Stimulated activated naive CD8-positive, alpha-beta T cell treated with anti-CD3 and anti-CD28 coated beads, Interleukin-15, Interleukin-2, amounts not matched to agents 100 U/mL and 50 U/mL, for 24 hours (primary cell): ENCODE measurements at places on chromosomes 6 and 20.

- DNase-seq, result peak; percentile 61
Observed at GRCh38 chr20:17431621-17432364, 99.4 kb downstream of the BFSP1 start.

DNA sequence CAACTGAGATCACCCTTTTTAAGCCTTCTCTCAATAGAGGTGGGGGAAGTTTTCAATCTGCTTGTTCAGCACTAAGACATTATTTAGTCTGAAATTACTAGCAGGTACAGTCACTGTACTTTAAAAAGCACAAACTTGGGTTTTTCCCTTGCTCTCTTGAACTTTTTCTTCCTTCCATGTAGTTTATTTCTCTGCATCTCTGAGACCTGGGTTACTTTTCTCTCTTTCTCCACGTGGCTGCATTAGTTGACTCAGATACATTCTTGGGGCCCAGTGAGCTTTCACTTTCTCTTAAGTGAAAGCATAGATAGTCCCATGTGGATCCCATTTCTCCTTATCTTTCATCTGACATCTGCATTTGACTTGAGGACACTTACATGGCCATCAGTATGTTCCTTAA is 433.9 kb upstream of the MAP3K7 start:
- DNase-seq, result no peak

DNA sequence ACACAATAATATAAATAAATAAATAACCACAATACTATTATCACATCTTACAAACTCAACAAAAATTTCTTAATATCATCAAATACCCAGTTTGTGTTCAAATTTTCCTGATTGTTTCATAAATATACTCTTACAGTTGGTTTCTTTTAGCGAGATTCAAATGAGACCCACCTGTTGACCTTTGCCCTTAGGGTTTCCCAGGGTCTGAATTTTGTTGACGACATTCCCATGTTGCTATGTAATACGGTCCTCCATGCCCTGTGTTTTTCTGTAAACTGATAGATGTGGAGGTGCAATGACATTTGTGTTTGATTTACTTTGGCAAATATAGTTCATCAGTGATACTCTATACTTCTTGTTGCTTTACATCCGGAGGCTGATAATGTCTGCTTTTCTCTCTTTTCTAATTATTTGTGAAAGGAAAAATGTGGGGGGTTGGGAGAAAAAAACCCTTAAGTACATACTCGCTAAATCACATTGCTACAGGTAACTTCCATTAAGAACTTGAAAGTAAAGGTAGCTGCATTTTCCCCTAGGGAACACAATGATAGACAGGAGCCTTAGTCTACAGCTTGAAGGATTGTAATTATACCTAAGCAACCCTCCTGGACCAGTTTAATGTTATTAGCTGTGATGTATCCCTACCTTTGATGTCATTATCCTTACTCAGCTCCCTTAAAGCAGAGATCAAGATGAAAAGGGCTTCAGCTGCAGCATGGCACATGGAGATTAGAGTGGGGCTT is 6.6 kb downstream of the MOG start:
- no peak for DNase-seq

GRCh38 chr6:166027761-166028160 is 139.9 kb downstream of the TBXT start:
- DNase-seq, result no peak

DNA sequence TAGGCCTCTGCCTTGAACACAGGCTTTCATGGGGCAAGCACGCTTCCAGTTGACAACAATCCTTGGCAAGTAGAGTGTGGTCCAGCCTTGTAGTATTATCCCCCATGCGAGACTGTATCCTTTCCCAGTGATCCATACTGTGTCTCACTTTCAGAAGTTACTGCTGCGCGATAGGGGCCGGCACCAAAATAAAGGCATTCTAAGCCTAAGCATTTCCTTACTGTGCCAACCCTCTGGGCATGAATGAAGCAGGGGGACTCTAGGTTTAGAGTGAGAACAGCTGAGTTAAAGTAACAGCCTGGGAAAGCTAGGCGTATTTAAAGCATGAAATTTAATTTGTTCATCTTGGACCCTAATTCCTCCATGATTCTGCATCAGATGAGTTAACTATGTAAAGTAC is 39.4 kb downstream of the CD164 start:
- DNase-seq, result no peak

GRCh38 chr6:116218172-116218633 is 35.7 kb downstream of the TSPYL4 start:
- no peak for DNase-seq

- DNase-seq, result no peak
Observed at GRCh38 chr6:69790629-69791028, 6.2 kb downstream of the LMBRD1 start.

DNA sequence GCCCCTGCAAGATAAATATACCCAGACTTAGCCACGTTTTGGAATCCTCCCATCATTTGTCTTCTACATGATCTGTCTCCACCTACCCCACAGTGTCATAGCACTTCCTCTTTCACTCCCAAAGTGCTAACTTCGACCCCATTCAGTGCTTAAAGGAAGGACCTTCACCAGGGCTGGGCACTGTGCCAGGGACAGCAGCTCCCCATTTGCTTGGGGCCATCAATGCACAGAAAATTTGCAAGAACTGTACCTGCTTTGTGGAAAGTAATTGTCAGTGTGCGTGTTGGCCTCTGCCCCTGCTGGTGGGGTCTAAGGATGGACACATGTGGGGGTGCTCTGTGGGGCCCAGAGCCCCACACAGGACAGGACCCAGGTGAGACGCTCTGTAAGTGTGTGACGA is 5.2 kb upstream of the BPIFA2 start:
- no peak for DNase-seq

GRCh38 chr20:19699180-19699971 is 58.7 kb upstream of the RIN2 start:
- no peak for DNase-seq

DNA sequence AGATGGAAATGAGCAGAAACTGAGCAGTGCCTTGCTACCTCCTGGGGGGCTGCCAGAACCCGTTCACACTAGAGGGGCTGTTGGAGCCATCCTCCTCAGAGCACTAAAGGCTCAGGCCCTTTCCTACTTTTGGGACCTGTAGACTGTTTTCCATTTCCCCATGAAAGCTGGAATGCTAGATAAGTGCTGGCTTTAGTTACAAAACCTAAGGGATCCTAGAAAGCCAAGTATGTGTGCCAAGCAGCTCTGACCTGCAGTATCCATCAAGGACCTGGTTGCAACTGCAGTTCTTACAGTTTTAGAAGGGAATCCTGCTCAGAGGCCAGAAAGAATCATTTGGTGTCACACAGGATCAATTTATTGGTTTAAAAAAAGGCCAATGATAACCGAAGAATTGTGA is 176.7 kb upstream of the COL21A1 start:
- DNase-seq, result no peak

DNA sequence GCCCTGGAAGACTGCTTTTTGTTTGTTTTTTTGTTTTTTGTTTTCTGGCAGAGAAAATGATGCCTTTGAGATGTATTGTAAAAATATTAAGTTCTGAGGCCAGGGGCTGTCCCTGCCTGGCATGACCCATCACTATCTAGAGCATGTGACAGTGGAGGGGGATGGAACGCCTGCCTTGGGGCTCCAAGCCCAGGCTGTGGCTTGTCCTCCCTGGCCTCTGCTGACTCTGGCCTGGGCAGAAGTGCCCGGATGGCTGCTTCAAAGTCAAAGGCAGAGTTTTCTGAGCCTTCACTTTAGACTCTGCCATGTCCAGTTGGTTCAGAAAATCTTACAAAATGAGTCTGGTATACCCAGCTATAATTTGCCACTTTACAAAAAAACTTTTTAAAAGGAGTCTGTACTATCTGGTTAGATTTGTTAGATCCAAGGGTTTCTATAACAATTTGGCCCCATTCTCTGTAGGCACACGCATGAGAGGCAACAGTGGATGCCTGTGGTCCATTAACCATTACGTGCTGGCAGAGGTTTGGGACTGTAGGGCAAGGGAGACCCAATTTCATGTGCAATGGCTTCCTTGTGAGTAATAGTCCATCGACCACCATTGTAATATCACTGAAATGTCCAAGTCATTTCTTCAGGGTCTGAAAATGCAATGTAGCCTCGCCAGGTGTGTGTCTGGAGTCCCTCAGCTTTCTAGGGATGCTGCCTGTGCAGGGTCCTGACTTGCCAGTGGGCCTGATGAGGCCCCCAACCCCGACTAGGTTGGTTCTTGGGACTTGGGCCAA is 8.3 kb downstream of the PPP1R3G start:
- DNase-seq, result no peak

- no peak for DNase-seq
Observed at GRCh38 chr6:134622382-134623173, 304.7 kb upstream of the SGK1 start.

DNA sequence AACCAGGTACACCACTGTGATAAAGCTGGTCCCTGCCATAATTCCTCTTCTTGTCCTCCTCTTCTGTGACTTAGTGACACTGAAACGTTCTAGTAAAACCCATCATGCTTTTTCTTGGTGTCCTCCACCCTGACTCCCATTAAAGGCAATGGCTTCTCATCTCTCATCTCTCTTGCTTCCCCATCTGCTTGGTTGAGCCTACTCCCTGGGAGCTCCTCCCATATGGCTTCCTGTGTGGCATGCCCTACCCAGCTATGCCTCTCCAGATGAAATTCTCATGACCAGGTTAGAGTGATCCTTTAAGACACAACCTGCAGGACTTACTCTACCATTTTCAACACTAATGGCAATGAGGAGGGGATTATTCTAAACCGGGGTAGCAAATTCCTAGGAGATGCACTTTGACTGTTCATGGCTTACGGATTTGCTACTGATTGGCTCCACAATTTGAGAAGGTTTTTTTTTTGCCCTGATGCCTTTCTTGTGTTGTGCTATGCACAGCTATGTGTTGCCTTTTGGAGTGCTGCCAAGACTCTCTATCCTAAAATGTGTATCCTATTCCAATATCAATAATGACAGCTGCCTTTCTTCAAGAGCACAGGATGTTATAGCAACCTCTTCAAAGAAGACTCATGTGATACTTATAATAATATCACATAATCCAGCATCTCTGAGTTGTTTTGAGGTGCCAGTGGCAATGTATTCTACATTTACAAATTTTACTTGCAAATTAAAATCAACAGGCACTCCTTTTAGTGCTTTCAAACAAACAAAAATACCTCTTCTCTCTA is 6.1 kb downstream of the SIRPG start:
- DNase-seq, result no peak

GRCh38 chr6:156416391-156416790 is 360.8 kb upstream of the ARID1B start:
- no peak for DNase-seq

- DNase-seq, result no peak
Observed at GRCh38 chr6:5670811-5671561, 335.7 kb downstream of the NRN1 start.

GRCh38 chr6:34390531-34391472 is 1.7 kb downstream of the NUDT3 start:
- peak; percentile 15 for DNase-seq

DNA sequence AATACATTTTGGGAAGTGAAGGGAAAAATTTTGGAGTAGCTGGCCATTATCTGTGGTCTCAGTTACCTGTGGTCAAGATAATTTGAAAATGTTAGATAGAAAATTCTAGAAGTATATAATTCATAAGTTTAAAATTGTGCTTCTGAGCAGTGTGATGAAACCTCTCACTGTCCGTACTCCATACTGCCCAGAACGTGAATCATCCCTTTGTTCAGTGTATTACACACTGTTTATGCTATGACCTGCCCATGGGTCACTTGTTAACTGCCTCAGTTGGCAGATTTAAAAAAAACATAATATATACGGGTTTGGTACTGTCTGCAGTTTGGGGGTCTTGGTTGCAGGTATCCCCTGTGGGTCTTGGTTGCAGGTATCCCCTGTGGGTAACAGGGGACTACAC is 4.1 kb upstream of the CALHM5 start:
- DNase-seq, result no peak

- DNase-seq, result no peak
Observed at GRCh38 chr6:121383478-121383877, 49.2 kb upstream of the TBC1D32 start.

DNA sequence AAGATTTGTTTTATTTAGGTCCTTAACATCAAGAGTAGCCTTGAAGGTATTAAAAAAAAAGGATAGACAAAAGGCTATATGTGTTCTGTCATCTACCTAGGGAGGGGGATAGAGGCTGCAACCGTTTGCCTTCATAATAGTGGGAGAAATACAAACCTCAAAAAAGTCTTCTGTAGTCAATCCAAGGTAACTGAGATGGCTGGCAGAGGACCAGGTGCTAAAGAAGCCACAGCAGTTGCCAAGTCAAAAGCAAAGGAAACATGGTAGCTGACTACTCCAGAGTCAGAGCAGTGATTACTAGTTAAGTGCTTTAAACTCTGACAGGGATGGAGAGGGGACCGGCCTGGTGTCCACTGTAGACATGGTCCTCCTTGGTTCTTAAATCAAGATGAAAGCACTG is 249.4 kb downstream of the PTPRK start:
- DNase-seq, result no peak

GRCh38 chr6:32195652-32195901 is 3.1 kb upstream of the GPSM3 start:
- DNase-seq, result peak; percentile 100

- DNase-seq, result no peak
Observed at GRCh38 chr20:58616411-58616810, 34.7 kb upstream of the STX16 start.

DNA sequence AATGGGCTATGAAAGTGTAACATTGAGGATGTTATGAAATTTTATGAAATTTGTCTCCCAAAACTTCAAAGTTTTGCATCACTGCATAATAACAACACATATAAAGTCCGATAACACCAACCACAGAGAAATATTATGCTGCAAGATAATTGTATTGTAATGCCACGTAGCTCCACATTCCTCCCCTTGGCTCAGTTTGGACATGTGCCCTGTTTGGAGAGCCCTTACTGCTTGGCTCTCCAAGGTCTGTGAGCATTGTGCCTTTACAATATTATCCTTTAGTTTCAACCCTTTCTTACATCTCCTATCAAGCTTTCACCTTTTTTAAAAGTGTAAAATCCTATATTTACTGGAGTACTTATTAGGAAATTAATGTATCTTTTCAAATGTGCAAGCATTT is 10.8 kb downstream of the HBS1L start:
- no peak for DNase-seq

GRCh38 chr20:21391972-21392352 is 5.4 kb downstream of the NKX2-4 start:
- DNase-seq, result no peak

DNA sequence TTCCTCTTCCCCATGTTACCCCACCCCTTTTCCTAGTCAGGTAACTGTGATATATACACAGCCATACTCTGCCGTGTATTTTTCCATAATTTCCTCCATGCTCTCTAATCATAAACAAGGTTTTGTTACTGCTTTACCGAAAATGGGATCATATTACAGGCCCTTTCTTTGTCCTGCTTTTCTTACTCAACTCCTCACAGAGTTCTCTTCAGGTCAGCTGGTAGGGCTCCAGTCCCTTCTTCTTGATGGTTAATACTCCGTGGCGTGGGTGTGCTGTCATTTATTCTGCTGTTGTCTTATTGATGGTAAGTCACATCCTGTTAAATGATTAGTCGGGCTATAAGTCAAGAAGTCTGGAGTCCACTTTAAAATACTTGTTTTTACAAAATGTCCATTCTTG is 24.9 kb upstream of the PI16 start:
- DNase-seq, result no peak
